NCI-H187 (cell line): ENCODE measurements at places on chromosomes 16 and 17.
A peak's percentile ranks its signal among the peaks of the same experiment; 100 is the strongest.

DNA sequence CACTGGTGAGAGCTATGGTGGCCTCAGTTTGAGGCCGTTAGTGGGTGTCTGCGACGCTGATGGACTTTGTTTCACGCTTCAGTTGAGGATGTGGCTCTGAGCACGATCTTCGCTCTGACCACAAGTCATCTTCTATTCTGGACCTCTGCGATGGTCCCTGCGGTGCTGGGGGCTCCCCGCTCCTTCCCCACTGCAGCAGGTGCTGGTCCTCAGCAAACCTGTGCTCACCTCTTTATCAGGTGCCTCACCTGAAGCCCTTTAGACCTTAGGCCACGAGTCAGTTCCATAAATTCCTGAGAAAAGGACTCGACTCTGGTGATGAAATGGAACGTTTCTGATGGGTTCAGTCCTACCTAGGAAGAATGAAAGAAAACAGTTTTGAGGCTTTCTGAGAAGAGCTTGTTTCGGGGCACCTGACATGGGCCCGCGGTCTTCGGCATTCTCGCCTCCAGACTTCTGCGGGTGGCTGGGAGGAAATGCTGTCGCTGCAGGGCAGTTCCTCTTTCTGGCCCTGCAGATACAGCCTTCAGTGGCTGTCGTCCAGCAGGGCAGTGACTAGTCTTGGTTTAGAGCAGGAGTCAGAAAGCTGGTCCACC, 4.7 kb downstream of the KCTD5 start:
- DNase-seq = no peak

GRCh38 chr16:64089697-64090096, 1032.2 kb downstream of the CDH11 start:
- DNase-seq = no peak

GRCh38 chr16:90031931-90032673, 12.8 kb upstream of the DBNDD1 start:
- DNase-seq = no peak

GRCh38 chr16:20897253-20897897, 2.8 kb downstream of the DCUN1D3 start:
- DNase-seq = no peak

DNA sequence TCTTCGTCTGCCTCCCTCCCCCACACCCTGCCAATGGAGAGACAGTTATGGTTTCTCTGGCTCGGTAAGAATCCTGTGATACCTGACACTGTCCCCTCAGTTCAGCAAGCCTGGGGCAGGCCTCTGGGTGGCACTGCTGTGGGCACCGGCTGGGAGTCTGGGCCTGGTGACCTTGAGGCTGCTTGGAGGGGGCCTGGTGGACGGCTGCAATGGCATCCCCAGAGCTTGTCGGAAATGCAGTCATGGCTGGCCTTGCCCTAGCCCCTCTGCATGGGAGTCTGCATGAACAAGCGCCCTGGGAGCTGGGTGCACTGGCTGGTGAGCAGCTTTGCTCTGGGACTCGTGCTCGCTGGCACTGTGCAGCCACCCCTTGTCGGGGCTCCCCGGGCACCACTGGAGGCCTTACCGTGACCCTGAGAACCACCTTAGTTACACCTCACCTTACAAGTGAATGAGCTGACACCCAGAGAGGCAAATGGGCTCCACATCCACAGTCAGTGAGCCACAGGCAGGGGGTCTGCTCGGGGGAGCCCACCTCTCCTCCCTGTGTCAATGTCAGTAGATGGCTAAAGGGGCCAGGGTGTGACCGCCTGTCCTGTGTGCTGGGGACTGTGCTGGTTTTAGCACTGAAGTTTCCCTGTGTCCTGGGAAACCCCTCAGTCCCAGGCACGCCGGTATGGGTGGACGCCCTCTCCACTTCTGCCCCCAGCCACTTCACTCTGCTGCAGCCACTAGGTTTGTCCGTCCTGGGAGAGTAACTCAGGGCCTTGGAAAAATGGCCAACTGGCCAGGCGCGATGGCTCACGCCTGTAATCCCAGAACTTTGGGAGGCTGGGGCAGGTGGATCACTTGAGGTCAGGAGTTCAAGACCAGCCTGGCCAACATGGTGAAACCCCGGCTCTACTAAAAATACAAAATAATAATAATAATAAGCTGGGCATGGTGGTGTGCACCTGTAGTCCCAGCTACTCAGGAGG, 1.4 kb downstream of the LGALS3BP start:
- no peak for DNase-seq

GRCh38 chr17:73647772-73648542, 3.7 kb upstream of the SDK2 start:
- no peak for DNase-seq

DNA sequence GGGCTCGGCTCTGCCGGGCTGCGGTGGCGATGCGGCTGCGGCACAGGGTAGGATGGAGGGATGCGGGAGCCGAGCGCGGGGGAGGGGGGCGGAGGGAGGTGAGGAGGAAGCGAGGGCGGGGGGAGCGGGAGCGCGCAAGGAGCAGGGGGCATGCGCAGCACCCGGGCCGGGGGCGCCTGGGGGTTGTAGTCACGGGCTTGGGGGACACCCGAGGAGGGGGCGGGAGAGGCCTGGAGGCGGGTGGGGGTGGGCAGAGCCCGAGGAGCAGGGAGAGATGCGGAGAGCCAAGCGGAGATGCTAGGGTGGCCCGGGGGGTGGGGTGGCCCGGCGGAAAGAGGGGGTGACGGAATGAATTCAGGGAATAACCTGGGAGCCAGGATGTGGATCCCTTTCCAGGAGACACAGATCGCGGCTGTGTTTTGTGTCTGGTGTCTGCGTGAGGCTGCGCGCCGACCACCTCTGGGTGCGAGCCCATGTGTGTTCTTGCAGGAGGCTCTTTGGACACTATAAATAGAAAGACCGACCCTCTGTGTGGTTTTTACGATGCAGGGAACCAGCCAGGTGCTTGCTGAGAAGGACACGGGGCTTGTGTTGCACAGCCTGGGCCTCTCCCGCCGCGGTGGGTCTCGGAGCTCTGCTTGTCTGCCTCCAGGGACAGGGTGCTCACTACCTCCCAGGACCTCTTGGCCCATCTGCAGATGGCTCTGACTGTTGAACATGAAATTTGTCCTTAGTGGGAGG, at the start of gene STX1B:
Gene STX1B, minus strand, starts transcription at position 54 of the 741 bp plus-strand sequence. CDS start 242 bp downstream, outside the sequence.
- DNase-seq = no peak

DNA sequence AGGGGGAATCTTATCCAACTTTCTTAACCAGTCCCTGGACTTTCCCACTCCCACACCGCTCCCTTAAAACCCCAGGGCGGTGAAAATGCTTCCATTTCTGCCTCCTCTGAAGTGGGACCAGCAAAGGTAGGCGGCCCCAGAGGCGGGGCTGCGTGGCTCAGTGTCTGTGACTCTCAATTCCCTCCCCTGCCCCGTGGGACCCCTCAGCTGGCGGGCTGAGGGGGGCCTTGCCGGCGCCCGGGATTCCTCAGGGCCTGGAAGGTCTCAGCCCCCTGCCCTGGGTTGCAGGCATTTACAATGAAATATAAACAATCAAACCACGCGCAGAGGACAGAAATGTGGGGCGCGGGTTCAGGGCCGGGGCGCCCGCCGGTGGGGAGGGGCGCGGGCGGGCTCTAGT, 3.6 kb downstream of the SOST start:
- DNase-seq = no peak

GRCh38 chr17:34764716-34765115, 185.3 kb downstream of the TMEM132E start:
- DNase-seq = no peak

- DNase-seq = no peak
Observed at GRCh38 chr16:17532338-17532995, 61.7 kb upstream of the XYLT1 start.

DNA sequence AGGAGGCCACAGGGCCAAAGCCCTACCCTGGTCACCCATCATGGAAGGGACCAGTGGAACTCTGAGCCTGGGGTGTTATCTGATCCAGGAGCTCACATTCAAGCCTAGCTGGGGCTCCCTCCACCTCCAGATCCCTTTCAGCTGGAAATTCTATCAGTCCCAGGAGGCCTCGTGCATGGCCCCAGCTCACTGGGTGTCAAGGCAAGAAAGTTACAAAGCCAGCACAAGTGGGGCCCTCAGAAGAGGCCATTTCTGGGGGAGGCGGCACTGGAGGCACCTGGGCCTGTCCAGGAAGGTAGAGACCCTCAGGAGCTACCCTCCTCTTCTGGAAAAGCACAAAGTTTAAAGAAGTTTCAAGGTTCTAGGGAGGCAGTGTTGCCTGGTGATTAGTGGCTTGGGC, 4.8 kb downstream of the CA7 start:
- no peak for DNase-seq

- DNase-seq = no peak
Observed at GRCh38 chr17:44955674-44956425, 8.3 kb upstream of the KIF18B start.

- DNase-seq = no peak
Observed at GRCh38 chr17:17119533-17119932, 77.3 kb downstream of the MPRIP start.

- no peak for DNase-seq
Observed at GRCh38 chr17:74465378-74466110, 890 bp upstream of the CD300A start.

- no peak for DNase-seq
Observed at GRCh38 chr17:60535382-60536279, 9.6 kb upstream of the APPBP2 start.

DNA sequence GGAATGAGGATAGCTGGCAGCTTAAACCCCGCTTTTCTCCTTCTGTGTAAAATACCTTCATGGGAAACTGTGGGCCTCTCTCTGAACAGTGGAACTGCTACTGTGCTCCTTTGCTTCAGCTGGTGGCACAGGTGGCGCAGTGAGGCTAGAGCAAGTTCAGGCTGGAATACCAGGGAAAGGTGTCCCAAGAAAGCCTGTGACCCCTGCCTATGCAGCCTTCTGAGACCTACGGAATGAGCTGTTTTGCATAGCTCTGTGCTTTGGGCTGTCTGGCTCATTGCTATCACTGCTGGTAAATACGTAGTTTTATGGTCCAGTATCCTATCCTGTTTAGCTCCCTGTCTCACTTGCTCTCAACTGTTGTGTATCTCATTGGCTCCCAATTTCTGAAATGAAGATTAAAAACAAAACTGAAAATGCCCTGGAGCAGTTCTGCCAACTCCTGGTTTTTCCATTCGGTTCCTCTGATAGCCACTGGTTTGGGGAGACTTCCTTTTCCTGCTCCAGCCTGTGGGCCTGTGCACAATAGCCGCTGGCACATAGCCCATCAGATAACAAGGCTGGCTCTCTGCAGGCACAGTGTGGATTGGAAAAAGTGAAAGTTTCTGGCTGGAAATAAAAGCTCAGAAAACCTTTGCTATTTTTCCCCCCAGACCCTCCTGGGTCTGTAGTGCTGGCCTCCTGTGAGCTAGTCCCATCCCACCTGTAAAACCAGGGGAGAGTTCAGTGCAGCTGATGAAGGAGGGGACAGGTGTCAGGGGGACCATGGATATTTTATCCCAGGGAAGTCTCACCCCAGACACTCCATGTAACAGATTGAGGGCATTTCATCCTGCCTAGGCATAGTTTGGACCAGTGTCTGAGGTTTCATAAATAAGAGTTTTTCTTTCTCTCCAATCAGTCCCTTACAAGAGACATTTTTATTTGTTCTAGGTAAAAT, 24.0 kb downstream of the LIMD2 start:
- DNase-seq = no peak

DNA sequence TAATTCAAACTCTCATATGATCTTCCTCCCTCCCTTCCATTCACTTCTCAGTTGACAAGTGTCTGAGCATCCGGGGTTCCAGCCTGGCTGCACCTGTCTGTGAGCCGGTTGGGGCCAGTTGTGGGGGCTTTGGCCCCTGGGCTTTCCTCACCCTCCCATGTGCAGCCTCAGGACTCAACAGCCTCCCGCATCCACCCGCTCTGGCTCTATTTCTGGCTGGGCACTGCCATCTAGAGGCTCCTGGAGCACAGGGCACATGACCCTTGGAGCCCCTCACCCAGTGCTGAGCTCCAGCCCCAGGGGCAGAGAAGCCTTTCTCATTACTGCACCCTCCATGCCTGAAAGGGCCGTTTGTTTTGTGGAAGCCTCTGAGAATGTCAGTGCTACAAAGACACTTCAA, 43.3 kb downstream of the HAPSTR1 start:
- DNase-seq = no peak

DNA sequence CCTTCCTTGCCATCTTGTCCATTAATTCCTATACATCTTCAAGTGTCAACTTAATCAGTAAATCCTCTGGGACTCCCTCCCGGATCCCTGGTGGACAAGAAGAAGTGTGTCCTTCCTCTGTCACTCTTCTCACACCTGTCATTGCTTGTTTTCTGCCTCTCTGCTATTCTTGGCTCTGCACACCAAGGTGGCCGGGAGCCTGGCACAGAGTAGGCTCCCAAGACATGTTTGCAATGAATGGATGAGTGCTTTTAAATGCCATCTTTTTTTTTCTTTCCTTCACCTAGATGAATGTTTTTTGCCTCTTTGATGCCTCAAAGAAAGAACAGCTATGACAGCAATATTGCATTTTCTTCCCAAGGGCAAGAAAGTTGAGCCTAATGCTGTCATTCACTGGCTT, 58.0 kb upstream of the CLEC18A start:
- no peak for DNase-seq

DNA sequence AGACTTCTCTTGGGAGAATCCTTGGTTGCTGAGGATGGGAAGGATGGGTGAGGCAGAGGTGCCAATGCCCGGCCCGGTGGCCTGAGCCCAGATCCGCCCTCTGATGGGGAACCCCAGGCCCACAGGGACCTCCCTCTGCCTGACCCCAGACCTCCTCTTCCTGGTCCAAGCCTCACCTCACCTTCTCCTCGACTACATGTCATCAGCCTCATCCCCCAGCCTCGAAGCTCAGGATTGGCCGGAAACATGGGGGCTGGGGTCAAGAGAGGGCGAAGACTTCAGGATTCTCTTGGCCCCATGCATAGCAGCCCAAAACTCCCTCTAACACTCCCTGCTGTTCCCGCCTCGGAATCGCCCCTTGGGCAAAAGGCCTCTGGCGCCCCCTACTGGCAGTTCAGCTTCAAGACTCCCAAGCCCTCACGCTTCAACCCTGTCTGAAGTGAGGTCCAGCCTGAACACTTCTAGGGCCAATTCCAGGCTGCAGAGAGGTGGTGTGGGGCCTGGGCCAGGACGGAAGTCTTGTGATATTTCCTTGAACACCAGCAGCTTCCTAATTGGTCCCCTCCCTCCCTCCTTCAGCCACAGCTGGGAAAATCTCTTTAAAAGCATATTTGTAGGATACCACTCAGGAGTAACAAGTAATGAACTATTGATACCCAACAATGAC, 47.2 kb downstream of the ARHGAP27 start:
- DNase-seq = peak; percentile 54

DNA sequence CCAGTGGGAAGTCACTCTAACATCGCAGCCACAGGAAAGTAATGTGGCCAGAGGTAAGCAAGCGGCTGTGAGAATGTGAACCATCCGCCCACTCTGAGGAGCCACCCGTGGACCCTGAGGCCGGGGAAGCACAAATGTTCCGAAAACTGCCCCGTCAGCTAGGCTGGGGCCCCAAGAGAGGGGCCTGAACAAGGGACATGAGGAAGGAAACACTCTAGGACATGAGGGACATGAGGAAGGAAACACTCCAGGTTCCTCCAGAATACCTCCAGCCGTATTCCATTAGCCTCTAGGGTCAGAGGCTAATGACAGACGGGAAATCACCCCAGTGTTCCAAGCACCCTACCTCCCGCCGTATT, 317 bp downstream of the TEFM start:
- no peak for DNase-seq

- DNase-seq = no peak
Observed at GRCh38 chr17:17648762-17649161, 32.5 kb upstream of the RAI1 start.
